ENCODE measurements at places on chromosomes 5 and 9.

- peak; percentile 70 for DNase-seq
Observed at GRCh38 chr9:36873247-36873875, 160.7 kb downstream of the PAX5 start.

DNA sequence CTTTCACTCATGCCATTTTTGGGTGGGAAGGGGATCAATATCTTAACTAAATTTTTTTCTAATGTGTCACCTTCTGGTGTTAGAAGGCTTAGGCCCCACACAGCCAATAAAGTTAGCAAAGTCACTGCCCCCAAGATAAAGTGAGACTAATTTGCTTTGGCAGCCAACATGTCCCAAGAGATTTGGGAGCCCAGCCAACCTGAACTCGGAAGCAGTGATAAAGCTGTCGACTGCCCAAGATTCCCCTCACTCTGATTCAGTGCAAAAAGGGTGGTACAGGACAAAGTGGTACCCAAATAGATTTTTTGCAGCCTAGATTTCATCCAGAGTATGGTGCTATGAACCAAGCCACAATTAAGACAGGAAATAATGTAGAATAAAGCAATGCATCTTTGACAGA, 572.5 kb upstream of the ARRDC3 start:
- DNase-seq: peak; percentile 65

DNA sequence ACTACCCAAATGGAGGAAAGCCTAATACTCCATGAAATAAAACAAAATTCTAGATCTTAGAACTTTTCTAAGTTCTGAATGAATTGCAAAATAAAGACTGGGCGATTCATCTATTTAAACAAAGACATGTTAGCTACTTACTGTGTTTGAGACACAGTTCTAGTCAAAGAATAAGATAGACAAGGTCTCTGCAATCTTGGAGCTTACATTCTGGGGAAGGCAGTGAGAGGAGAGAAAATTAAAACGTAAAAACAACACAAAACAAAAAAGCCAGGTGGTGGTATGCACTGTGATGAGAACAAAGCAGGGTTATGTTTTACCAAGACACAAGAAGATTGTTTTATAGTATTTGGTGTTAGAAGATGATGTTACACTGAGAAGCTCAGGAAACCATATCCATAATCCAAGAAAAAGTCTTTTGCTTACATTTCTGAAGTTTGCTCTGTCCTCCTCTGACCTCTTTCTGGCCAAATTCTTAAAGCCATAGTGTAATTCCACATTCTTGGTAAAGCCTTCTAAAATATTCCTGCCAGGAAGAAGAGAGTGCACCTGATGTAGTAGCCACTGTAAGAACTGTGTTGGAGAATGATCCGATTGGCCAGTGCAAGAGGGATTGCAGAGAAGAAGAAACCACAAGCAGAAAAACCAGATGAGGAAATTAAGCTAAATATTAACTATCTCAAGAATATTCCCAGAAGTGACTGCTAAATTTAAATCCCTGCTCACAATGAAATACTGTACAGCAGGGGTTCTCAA, 218.4 kb downstream of the PCSK1 start:
- no peak for DNase-seq

DNA sequence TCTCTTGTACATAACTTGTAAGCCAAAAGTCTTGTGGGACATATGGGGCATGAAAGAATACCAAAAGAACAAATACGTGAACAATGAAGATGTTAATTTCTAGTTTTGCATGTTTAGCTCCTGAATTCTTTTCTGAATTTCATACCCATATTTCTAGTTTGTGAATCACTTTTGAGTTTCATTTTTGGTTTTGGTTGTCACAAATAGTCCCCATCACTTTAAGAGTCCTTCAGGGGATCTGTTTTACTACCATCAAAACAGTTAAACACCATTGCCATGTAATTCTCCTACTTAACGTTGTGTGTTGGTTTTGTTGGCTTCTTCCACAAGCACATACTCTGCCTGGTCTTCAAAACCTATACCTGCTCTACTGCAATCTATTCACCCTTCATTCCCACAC, 27.0 kb downstream of the VCAN start:
- no peak for DNase-seq

DNA sequence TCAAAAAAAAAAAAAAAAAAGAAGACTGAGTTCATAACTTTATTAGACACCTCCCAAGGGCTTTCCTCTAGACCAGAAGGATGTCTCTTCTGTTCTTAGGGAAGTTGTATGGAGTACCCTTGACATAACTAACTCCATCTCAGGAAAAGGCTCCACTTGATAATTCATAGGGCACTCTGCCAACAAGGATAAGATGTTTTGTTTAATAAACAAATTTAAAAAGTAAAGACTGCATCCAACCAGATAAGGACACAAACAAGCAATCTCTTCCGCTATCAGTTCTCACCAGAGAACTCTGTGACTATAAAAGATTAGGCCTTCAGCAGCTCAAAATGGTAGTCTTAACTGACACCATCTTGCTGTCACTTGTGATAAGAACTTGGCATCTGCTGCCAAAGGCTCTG, 65.8 kb downstream of the SFXN1 start:
- DNase-seq: no peak

GRCh38 chr5:141373673-141374317, at the start of gene PCDHGA6:
Gene PCDHGA6 (plus strand): TSS chr5:141373891. CDS start chr5:141374084, 193 bp downstream.
- no peak for DNase-seq

GRCh38 chr9:73183428-73183827, 31.8 kb downstream of the ANXA1 start:
- DNase-seq: no peak

- no peak for DNase-seq
Observed at GRCh38 chr9:106066940-106067524, 372.7 kb downstream of the TMEM38B start.

DNA sequence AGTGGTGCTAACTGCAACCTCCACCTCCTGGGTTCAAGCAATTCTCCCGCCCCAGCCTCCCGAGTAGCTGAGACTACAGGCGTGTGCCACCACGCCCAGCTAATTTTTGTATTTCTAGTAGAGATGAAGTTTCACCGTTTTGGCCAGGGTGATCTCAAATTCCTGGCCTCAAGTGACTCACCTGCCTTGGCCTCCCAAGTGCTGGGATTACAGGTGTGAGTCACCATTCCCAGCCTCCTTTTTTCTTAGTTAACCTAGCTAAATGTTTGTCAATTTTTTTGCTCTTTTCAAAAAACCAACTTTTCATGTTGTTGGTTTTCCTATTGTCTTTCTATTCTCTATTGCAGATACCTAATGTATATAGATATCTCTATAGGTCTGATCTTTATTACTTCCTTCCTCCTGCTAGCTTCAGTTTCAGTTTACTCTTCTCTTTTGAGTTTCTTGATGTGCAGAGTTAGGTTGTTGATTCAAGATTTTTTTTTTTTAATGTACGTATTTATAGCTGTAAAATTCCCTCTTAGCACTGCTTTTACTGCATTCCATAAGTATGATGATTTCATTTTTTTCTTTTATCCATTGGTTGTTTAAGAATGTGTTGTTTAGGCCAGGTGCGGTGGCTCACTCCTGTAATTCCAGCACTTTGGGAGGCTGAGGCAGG, 32.9 kb downstream of the FGD3 start:
- no peak for DNase-seq

GRCh38 chr9:115883467-115884329, 269.9 kb upstream of the PAPPA start:
- peak; percentile 51 for DNase-seq

Measured in NCI-H82 (cell line).